MCF 10A (cell line): ENCODE measurements at places on chromosomes 2 and 18.

- DNase-seq = no peak
Observed at GRCh38 chr18:45336448-45336847, 278.8 kb upstream of the SLC14A2 start.

- no peak for DNase-seq
Observed at GRCh38 chr2:45750484-45750883, 99.0 kb downstream of the PRKCE start.

DNA sequence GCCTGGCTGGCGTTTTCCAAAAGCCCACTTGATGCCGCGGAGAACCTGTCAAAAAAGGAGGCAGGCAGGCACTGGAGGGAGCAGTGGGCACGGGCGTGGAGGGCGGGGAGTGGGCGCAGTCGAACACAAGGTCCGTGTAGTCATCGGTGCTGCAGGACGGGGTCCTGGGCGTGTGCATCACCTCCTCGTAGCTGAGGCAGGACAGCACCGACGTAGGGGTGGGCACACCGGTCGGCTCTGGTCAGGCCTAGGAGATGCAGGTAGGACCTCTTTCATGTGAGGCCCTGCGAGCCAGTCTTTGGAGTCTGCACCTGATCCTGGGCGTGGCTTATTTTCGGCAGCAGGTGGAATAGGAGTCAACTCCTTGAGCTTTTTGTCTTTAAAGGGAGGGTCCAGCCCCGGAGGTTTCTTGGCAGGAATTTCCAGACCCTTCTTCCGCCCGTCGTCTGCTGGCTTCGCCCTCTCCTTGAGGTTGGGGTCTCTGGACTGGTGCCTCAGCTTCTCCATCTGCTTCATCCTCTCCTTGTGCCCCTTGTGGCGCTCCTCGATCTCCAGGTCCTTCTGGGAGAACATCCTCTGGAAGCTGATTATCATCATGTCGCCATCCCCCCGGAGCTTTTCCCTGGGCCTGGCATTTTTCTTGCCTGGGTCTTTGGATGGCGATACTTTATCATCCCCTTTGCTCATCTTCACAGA, 892.5 kb upstream of the LRRTM1 start:
- no peak for DNase-seq

DNA sequence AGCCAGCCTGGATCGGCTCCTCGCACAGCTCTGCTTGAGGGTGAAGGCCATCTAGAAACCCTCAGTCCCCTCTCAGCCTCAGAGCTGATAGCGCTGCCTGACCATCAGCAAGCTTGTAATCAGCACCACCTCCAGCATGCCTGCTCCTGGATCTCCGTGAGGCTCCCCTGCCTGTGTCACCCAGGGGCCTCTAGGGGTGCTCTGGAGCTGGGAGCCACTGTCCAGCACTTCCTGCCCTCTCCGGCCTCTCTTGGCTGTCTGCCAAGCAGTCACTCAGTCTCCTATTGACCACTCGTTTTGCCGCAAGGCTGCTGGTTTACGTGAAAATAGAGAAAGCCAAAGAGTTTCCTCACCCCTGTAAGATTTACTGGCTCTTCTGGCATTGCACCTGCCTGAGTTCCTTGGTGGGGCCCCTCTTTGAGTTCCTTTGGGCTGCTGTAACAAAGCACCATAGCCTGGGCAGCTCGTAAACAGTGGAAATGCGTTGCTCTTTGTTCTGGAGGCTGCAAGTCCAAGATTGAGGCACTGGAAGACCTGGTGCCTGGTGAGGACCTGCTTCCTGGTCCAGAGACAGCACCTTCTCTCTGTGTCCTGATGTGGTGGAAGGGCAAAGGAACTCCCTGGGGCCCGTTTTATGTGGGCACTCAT, 17.9 kb downstream of the CAPN10 start:
- DNase-seq = no peak

GRCh38 chr2:46171411-46171953, 125.7 kb upstream of the EPAS1 start:
- DNase-seq = peak; percentile 89

DNA sequence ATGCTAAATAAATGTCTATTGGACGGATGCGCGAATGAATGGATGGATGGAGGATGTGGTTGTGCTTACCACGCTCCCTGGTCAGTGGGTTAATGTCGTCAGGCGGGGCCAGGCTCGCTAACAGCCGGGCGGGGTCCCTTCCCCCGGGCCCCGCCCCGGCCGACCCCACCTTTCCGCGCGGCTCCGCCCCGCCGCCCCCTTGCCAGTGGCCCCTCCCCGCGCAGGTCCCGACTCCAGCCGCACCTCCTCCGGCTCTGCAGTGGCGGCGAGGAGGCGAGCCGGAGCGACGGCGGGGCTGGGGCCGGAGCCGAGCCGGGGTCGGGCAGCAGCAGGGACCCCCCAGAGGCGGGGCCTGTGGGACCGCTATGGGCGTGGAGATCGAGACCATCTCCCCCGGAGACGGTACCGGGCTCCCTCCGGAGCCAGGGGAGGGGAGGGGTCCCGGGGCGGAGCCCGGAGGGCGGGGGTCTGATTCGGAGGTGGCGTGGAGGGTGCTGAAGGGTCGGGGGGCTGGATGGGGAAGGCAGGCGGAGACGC, at the start of gene FKBP1B:
TSS of gene FKBP1B (plus strand) at position 257 of the 537 bp plus-strand sequence. CDS start at position 366, 109 bp downstream.
- peak; percentile 48 for DNase-seq
